ENCODE measurements at places on chromosomes 16 and 17.

DNA sequence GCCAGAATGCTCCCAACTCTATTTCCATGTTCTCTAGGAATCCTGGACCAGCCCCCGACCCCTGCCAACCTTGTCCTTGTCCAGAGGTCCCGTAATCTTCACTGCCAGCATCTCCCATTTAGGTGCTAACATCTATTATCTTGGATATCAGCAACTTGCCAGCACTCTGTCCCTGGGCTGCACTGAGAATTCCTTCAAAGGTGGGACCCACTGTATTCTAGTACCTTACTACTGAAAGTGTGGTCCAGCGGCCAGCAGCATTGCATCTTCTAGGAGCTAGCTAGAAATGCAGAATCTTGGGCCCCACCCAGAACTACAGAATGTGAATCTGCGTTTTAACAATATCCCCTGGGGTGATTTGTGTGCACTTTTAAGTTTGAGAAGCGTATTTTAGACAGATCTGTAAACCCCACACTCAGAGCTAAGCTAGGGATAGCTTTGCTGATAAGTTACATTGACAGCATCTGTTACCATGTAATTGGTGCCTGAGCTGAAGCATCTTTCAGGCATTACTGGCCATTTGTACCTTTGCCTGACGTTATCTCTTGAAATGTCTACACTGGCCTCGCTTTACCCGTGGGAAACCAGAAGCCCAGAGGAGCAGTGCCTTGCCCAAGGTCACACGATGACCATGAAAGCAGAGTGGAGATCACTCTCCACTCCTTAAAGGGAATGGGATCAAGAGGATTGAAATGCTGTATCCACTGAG, 8.3 kb downstream of the ABAT start:
- DNase-seq, result no peak

GRCh38 chr17:61349350-61349749, 50.3 kb upstream of the TBX2 start:
- no peak for DNase-seq

GRCh38 chr16:10964891-10965326, 20.5 kb downstream of the CLEC16A start:
- peak; percentile 45 for DNase-seq

- no peak for DNase-seq
Measured at GRCh38 chr17:72913142-72913682, 179.3 kb downstream of the SLC39A11 start.

GRCh38 chr16:84240455-84240854, 643 bp upstream of the KCNG4 start:
- no peak for DNase-seq

DNA sequence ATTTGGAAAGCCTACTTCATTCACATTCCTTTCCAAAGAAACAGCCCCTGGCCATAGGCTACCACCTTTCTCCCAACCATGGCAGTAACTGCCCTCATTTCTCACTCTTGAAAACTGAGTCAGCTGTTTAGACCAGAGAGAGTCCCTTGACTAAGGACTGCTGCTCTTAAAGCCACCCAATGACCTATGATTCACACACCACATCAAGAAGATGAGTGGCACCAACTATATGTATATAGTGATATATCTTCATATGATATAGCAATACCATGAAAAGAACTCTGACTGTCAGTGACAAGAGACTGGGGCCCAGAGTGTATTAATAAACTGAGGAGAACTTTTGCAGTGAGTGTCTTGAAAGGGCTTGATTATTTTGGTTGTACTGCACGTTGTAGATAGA, 404.5 kb upstream of the ASIC2 start:
- DNase-seq, result no peak

DNA sequence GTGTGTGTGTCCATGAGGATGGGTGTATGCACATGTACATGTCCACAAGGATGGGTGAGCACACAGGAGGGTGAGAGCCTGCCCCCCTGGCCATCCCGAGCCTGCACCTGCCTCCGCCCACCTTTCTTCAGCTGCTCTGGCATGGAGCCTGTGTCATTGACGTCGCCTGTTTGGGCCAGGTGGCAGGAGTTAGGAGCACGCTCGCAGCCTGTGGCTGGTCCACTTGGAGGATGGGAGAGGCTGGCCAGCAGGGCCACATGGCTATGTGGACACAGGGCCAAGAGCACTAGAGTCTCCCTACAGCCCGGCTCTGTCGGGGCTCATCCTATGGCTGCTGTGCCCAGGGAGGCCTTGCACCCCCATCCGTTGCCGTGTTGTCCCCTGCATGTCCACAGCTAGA, 21.4 kb downstream of the BAHCC1 start:
- DNase-seq, result no peak

DNA sequence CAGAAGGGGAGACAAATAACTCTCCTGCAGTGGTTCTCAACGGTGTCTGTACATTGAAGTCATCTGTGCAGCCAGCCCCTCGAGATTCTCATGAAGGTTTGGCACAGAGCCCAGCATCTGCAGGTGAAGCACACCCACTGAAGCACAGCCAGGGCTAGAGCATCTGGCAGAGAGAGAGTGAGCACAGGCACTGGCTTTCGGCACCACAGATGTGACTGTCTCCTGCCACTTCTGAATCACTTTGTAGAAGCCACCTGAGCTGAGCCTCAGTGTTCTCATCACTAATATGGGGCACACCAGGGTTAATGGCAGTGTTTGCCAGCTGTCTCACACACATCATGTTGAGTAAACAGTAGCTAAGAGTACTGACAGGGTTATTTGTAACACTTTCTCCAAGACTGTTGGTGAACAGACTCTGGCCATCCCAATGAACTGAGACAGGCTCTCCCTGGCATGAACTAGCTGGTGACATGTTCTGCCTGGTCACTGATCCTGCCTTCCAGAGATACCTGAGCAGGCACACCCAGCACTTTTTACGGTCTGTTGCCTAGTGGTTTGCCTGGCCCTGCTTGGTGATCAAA, 10.9 kb downstream of the HSPB9 start:
- peak; percentile 48 for DNase-seq

- DNase-seq, result no peak
Measured at GRCh38 chr17:7235693-7236665, 1.7 kb upstream of the DVL2 start.

- DNase-seq, result no peak
Measured at GRCh38 chr16:57132470-57132869, 40.1 kb downstream of the CPNE2 start.

- no peak for DNase-seq
Measured at GRCh38 chr16:29678691-29679267, at the start of gene QPRT. Gene QPRT (plus strand): TSS chr16:29679180. CDS start chr16:29679198, 18 bp downstream.

DNA sequence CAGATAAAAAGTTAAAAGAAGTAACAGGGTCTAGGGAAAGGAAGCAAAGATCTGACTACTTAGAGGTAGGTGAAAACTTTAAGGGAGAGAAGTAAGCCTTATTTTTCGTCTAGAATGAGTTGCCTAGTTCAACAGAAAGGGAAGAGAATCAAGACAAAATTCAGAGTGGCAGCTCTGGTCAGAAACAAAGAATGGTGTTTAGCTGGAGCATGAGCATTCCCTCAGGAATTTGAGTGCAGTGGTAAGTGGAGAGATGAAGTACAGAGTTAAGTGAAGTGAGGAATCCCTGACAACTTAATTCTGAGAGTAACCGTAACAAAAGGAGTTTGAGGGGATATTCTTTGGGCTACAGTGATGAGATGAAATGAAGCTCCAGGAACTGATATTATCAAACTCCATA, 11.5 kb downstream of the SMG6 start:
- no peak for DNase-seq

DNA sequence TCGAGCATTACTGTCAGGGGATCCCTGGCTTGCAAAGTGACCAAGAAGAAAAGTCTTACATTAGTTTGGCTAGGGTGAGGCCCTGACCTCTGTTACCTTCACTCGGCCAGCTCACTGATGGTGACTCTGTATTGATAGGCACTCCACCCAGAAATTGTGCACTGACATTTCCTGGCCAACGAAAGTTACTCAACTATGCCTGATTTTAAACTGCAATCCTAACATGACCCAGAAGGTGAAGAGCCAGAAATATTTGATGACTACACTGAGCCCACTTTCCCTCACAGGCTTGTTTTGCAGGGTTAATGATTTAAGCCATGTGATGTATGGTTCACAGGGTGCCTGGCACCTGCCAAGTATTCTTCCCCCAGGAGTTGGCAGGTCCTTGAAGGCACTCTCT, 208.2 kb upstream of the MAF start:
- no peak for DNase-seq

- no peak for DNase-seq
Measured at GRCh38 chr16:48918520-48919258, 308.7 kb upstream of the N4BP1 start.

DNA sequence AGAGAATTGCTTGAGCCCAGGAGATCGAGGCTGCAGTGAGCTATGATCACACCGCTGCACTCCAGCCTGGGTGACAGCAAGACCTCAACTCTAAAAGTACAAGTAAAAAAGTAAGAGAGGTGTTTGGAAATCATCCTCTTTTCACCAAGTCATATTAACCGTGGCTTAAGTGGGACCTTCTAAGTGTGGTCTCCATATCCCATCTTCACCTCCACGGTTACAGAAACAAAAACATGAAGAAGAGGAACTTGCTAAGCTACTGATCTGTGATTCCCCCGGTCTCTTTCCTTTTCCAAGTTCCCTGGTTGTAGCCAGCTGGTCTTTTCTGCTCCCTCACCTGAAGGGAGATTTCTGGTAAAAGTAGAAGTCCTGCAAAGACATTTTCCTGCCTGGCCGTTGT, 389.4 kb downstream of the CPPED1 start:
- DNase-seq, result no peak

GRCh38 chr17:55601874-55602364, 90.7 kb upstream of the SMIM36 start:
- DNase-seq, result peak; percentile 36

DNA sequence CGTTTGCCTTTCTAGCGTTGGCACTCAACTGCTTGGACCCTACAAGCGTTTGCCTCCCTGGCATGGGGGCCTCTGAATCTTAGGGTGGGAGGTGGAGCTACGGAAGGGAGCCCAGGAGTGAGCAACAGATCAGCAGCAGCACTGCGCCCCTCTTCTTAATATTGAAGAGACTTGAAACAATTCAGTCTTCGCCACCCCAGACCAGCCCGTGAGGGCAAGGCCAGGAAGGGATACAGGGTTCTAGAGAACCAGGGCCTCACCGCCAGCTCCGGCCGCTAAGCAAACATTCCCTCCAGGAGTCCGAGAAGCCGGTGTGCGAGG, 1.5 kb upstream of the GPRC5C start:
- no peak for DNase-seq

GRCh38 chr17:34382621-34383124, 19.6 kb upstream of the CCL1 start:
- DNase-seq, result no peak

- no peak for DNase-seq
Measured at GRCh38 chr17:63497708-63498483, 21.0 kb downstream of the ACE start.

DNA sequence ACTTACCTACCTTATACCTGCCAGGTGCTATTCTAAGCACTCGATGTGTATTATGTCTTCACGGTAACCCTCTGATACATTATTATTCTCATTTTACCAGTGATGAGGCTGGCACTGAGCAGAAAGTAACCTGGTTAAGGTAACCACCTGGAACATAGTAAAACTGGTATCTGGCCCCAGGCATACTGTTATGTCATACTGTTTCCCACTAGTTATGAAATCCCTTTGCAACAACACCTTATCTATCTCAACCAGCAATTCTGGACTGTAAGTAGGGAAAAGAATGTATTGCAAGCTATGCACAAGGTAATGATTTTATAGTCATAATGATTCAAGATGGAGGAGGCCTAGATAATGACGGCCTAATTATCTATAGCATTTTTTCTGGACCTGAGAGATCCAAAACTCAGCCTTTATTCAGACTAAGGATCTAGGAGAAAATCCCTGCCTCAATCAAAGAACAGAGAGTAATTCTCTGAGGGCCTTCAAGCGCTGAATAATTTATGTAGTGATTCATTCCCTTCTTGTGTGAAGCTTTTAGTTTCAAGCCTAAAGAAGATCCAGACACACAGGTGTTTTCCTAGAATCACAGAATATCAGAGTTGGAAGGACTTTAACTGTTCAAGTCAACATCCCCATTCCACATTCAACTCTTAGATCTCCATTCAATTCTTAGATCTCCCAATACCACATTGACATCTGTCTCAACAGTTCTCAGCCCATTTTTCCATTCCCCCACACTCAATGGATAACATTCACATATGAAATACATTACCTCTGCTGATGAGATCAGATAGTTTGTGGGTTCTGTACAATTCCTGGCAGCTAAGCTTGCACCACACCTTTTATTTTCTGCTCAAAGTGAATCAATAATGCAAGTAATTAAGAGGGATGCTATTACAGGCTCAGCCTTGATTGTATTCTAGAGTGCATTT, 14.9 kb upstream of the MMD start:
- no peak for DNase-seq

DNA sequence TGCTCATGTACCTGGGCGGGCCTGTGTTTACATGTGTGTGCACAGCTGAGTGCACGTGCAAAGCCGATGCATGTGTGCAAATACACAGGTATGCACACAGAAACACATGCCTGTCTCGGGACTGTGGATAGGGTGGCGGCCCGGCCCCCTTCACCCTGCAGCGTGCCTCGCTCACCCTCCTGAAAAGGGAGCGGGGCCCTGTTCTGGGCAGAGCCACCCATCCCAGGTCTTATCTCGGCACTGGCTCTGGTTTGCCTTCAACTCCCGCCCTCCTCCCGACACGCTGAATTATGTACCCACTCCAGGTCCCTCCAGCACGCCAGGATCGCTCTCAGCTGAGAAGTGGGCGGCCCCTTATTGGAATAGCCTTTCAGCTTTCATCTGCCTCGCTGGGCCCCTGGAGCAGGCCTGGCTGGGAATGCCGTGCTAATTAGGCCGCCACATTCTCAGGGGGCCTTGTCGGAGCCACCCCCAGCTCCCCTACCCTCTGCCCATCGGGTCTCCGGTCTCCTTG, 77.8 kb downstream of the RTN4RL1 start:
- DNase-seq, result no peak

DNA sequence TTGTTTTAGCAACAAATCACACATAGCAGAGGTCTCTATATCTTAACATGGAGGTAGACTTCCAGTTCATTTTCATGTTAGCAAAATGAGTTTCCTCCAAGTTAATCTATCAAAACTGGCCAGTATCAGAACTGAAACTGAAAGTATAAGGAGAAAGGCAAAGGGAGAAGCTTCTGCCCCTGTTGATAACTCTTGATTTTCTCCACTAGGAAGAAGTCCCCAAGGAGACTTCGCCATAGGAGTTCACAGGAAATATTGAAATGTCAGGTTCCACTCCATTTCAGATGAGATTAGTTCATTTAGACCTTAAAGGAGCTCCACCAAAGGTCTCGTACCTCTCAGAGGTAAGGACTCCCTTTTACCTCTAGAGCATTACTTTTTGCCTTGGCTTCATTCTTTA, 1.2 kb upstream of the OGFOD3 start:
- no peak for DNase-seq

GRCh38 chr17:79609049-79609589, 1.7 kb downstream of the RBFOX3 start:
- no peak for DNase-seq

- no peak for DNase-seq
Measured at GRCh38 chr16:26993963-26994362, 72.8 kb upstream of the C16orf82 start.

Data from naive thymus-derived CD4-positive, alpha-beta T cell (primary cell).